ENCODE measurements at places on chromosomes 5 and 9. TPM values are rescaled to one million over a fixed set of nuclear protein-coding genes. Genes with fewer than 3 reads are reported as not detected.

DNA sequence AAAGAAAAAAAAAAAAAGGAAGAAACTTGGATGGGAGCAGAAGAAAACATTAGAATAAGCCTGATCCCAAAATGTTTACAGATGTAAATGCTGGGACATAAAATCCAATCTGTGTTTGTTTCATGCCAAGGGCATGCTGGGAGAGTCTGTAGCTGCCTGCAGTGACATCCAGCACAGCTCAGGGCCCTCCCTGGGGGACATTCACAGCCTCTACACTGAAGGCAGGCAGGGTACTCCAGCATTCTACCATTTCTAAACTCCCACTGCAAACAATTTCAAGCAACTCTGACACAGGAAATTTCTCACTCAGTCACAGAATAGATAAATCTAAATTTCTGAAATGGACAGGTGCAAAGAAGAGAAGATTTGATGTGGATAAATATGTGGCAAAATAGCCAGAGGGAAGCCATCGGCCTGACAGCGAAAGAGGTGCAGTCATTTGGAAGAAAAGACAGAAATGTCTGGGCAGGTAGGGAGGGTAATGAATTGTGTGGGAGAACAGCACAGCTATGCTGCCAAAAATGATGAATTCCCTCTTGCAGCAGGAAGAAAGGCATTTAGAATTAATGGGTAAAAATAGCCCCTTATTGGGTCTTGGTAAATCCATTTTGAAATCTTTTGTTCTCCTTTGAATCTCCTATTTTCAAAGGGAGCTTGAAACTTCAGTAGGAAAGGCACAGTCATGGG lies 199.4 kb downstream of the MED10 start:
- no peak for DNase-seq

- no peak for DNase-seq
These were observed 48.8 kb upstream of the FBN2 start for GRCh38 chr5:128586848-128587247.

DNA sequence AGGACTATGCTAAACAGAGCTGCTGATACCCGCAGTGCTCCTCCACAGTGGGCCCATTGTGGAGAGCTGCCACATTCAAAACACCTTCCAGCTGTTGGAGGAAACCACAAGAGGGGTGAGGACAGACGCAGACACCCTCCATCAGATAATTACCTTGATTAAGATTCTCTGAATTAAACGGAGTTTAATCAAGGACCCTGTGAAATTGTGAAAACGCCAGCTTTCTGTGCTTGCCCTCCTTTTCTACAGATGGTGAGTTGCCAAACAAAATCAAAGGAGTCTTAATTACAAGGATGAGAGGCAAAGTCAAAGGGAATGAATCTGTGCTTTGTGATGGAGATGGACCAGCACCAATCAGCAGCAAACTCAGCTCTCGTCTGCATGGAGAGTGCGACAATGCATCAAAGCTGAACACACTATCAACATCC lies 596.1 kb downstream of the ELAVL2 start:
- no peak for DNase-seq

GRCh38 chr5:126674145-126674544 lies 73.4 kb downstream of the PHAX start:
- no peak for DNase-seq

CDC25C gene
- polyA plus RNA-seq = 0.49 TPM

DNA sequence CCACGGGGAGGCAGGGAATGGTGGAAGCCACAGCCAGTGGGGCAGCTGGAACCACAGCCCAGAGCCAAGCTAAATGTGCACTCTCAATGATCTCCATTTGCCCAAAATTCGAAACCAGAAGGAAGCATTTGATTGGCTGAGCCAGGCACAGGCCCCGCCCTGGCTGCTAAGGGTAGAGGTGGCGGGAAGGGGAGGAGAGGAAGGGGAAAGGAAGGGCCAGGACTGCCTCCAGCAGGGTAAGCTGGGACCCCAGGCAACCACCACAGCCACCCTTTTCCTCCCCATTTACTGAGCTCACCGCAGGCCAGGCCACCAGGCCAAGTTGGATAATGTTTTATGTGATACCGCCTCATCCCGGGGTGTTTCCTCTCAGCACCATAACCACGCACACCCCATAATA lies 100.3 kb upstream of the RAPGEF1 start:
- no peak for DNase-seq

GRCh38 chr5:108193021-108193795 lies 188.7 kb downstream of the FBXL17 start:
- no peak for DNase-seq

AP3B1 gene
- 9.9 TPM for polyA plus RNA-seq

- DNase-seq = no peak
These were observed 1381.5 kb upstream of the WWC1 start for GRCh38 chr5:166909926-166910325.

- DNase-seq = no peak
These were observed 61.4 kb upstream of the RANBP3L start for GRCh38 chr5:36363101-36363500.

ZDHHC11 gene
- polyA plus RNA-seq = 1.5 TPM

DNA sequence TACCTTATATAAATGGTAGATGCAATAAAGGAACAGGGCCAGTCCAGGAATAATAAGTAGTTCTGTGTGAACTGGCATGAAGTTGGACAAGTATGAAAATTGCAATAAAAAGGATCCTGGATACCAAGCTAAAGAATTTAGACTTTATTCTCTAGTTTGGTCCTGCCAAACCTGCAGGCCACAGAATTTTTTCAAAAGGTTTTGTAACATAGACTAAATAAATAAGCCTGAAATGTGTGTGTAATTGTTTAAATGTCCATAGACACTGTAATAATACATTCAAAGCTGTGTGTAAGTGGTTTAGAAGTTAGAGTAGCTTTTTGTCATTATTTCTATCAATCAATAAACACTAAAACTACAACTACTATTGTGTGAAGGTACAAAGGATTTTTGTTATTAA lies 75.8 kb upstream of the PLPP1 start:
- no peak for DNase-seq

GRCh38 chr9:653421-653820 lies 188.1 kb upstream of the DMRT1 start:
- DNase-seq = no peak

DNA sequence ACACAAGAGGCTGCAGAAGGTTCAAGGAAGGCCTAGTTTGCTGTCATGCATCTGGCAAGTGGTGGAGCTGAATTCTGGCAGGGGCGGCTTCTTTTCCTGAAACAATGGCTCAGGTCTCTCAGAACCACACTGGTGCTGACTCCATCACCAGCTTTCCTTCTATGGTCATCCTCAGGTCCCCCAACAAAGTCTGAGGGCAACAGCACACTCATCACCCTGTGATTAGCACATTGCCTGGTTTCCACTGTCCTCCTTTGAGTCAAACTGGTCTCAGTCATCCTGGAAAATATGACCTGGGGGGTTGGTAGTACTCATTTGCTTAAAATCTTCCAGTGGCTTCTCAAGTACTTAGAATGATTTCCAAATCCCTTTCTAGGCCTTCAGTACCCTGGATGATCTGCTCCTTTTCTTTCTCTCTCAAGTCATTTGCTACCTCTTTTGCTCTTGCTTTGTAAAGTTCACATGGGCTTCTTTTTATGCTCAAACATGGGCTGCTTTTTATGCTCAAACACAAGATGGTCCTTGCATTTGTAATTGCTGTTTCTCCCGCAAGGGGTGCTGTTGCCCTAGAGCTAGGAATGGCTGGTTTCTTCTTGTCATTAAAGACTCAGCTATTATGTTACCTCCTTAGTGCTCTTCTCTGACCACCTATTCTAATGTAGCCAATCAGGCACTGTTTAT lies 144.9 kb downstream of the ALDH1A1 start:
- DNase-seq = no peak

DNA sequence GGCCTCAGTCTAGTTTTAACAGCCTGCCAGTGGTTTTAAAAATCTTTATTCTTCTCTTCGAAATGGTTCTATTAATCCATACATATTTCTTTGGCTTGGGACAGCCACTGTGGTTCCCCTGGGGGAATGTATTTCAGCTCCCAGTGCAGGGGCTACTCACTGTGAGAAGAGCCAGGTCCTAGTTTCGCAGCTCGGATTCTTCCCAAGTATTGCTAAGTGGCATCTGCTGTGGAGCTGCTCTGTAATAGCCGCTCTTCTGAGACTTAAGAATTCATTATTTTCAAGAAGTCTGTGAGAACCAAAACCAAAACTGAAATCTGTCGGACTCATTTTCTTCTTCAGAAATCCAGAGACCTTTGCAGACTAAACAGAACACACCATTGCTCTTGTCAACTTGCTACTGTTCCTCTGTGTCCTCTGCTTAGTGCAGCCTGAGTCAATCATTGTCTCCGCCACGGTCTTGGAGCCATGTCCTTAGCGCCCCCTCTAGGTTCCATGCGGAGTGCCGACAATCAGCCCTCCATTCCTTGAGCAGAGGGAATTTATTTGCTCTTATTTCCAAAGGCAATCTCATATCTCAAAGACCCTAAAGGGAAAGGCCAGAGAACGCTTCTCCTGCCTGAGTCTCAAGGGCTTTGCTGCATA lies 478.2 kb downstream of the SPATA31D1 start:
- no peak for DNase-seq

DNA sequence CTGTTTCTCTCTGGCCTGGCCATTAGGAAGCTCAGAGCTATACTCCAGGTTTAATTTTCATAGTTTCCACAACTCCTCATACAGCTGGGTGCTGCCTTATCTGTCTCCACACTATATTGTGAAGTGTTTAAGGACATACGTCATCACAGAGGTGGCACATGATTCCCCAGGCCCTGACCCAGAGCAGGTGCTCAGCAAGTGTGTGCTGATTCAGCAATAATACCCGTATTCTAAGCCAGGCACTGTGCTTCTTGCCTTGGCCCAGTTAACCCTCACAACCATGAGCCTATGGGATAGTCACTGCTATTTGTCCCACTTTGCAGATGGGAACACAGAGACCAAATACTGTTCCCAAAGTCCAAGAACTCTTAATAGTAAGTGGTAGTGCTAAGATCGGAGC lies 93.5 kb upstream of the SMIM23 start:
- DNase-seq = no peak

HTR1A gene
- polyA plus RNA-seq = not detected

NUTM2F gene
- polyA plus RNA-seq = not detected

DNA sequence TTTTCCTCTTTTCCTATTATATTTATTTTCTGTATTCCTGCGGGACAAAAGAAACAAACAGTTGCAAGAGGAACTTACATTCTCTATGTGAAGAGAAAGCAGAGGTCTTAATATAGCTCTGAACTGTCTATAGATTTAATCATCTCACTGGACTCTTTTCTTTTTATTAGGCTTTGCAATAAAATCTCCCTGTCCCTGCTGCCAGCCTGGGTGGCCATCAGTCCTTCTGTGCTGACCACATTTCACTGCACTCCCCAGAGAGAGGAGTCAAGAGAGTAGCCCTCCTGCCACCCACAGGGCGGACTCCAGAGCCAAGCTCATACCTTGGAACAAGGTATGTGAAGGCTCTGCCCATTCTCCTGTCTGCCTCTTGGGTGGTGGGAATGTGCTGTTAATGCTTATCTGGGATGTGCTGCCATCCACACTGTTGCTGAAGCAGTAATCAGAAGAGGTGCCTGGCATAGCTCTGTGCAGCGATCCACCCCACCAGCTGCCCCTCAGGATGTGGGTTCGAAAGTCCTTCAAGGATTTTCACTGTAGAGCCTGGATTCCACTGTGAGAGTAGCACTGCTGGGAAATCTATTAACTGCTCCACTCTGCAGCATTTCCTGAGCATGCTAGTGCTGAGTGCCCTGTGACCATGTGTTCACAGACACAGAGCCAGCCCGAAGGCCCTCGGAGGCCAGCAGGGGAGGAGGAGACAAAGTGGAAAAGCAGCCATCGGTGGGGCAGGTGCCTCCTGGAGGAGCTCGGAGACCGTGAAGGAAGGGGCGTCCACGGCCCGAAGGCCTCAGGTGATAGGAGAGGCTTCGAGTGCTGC lies 334.6 kb downstream of the MED10 start:
- no peak for DNase-seq

DNA sequence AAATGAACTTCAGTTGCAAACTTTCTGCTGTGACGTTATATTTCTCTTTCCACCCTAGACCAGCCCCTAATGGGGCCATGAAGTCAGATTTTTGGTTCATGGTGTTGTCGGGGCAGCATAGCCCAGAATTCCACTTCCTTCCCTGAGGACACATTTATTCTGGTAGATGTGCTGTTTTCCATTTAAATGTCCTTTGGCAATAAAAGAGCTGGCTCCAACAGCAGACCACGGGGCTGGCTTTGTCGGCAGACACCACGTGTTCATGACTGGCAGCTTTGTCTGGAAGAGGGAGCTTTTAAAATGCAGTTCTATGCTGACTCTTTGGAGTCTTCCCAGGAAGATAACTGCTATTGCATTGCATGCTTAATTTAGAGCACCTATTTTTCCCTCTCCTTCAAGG lies 17.6 kb upstream of the LCP2 start:
- no peak for DNase-seq

Measured in liver (tissue), 10 donors.